ENCODE measurements at places on chromosomes 4 and X.

DNA sequence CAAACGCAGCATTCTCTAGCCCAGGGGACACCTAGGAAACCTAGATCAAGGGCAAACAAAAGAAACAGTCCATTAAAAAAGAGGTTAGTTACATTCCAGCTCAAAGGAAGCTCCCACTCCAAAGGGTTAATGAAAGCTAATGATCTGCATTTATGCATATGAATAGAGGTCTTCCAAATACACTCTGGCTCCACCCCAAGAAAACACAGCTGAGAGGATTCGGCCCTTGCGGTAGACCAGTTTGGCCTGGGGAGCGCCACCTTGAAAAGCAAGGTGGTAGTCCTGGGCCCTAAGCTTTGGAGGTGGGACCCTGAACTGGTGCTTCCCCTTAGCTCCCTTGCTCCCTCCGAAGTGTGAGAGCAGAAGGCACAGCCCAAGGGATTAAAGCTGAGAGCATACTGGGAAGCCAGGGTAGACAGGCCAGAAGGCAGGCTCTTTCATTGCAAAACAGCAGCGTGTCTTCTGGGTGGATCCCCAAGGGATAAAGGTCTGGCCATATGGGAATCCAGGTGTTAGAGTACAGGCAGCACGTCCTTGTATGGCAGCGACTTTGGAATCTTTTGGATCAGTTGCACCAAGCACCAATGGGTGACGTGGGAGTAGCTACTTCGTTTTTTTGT, 3.7 kb downstream of the GABRQ start:
- DNase-seq, result no peak

DNA sequence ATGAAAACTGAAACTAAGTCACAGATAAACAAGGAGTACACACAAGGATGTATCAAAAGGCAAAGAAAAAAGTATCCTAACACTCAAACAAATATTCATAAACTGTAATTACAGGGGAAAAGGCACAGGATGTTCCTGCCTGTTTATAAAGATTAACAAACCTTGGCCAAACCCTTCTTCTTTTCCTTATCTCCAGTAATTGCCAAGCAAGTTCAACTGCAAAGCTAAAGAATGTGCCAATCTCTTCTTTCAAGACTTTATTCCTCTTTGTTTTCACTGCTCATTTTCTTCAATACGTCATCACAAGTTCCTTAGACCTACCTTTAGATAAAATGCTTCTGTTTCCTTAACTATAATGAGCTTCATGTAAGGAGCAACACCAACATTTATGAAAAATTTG, 171.2 kb downstream of the AMELX start:
- no peak for DNase-seq

GRCh38 chr4:89434364-89434988, 126.9 kb upstream of the GPRIN3 start:
- DNase-seq, result peak; percentile 34

DNA sequence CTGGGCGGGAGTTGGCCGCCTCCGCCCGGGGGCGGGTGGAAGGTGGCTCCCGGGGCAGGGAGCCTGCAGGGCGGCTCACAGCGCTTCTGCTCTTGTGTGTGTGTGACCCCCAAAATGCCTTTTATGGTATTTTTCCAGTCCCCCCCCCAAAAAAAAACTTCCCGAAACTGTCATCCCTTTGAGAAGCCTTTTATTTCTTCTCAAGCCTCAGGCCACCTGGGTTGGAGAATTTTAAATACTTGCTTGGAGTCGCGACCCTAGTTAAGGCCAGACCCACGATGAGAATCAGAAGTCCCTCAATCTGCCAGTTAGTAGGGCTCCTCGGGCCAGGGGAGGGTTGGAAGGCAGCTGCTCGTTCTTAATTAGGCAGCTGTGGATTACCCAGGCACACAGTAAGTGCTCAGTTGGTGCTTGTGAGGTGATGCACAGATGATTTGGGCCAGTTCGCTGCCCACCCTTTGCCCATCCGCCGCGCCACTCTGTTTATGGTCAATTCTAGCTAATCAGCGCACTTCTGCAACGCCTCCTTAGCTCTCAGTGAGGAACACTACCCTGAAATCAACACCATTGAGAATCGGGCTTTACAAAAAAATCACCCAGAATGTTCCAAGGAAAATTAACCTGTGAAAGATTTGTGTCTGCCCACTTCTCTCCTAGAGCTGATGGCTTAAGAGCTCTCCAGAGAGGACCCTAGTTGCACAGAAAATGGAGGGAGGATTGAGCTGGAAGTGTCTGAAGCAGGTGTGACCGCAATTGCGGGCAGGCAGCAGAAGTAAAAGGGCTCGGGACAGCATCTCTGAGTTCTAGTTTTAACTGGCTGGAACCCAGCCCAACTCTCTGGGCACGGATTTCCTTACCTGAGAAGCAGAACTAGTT, 648 bp upstream of the SCD5 start:
- DNase-seq, result peak; percentile 44

DNA sequence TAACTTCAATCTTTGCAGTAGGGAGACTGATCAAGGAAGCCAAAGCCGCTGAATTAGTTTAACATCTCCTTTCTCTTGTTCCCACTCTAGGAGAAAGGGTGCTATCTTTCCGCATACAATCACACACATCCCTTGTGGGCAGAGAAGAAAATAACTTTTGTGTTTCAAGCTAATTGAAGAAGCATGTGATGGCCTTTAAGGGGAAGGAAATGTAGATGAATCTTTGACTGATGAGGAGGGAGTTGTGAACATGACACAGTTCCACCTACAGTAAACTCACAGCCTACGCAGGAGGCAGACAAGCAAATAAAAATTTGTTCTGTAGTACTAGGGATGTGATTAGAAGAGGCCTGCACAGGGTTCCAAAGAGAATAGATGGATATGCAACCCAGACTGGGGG, 14.7 kb upstream of the SPATA4 start:
- DNase-seq, result no peak
